ENCODE measurements at places on chromosomes 2 and 18.

GRCh38 chr2:237875256-237876060, 16.0 kb downstream of the RAMP1 start:
- DNase-seq = no peak

DNA sequence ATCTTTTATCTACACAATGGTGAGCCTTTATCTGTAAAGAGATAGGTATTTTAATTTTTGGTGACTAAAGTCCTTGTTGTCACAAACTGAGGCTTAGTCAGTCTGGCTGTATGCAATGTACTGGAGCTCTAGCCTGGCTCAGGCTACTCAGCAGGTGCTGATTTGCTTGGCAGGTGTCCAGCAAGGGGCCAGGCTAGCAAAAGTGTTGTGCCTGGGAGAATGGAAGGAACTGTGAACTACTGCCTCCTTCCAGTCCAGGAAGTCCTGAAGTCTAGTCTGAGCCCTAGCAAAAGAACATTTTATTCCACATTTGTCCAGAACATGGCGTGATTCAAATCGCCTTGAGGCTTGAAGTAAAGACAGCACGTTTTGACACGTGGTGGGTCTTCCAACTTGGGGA, 260.5 kb downstream of the CCDC85A start:
- DNase-seq = peak; percentile 43

DNA sequence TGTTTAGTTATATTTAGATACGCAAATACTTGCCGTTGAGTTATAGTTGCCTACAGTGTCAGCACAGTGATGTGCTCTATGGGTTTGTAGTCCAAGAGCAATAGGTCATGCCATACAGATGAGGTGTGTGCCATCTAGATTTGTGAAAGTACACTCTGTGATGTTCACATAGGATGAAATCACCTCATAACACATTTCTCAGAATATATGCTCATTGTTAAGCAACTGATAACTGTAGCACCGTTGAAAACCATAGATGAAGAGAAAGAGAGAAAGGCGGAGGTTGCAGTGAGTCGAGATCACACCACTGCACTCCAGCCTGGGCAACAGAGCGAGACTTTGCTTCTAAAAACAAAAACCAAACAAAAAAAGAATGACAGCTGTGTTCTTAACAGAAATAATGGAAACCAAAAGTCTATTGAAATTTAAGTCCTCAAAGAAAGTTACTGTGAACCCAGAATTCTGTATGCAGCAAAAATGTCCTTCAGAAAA, 9.5 kb downstream of the DGKD start:
- DNase-seq = no peak

GRCh38 chr2:19850056-19851050, 51.4 kb downstream of the TTC32 start:
- DNase-seq = no peak

DNA sequence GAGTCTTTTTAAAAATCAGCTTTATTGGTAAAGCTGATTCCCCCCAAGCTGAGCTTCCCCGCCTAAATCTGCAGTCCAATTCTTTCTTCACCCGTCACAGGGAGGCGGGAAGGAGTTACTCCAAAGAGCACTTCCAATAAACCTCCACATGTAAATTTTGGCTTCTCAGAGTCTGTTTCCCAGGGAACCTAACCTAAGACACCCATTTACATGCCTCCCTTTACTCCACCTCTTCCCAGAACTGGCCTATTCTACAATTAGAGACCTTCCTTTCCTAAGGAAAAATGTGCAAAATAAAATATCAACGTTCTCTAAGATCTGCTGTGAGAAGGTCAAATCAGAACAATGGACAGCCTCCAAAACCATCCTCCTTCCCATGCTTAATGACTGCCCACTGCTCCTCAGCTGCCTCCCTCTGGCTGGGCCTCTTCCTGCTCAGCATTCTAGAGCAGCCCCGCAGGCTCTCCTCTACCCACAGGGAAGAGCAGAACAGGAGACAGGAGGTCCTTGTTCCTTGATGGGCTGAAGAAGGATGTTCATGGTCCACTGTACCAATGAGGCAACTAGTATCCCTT, 63.6 kb downstream of the ONECUT2 start:
- no peak for DNase-seq

GRCh38 chr18:56986829-56987228, 160.1 kb upstream of the BOD1L2 start:
- no peak for DNase-seq

DNA sequence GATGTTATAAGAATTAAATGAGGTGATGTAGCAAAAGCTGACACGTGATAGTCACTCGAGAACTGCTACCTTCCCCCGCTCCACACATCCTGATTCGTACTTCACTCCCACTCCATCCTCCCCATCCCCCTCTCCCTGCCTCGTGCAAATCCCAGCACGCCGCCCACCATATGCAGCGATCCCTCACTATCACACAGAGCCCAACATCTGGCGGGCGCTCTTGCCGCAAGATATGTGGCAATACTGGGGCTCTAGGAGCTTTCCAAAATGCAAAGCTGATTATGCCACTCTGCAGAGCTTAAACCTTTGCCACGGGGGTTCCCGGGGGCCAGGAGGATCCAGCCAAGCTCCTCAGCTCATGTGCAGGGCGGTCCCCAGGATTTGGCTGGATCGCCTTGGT, 37.4 kb downstream of the DNMT3A start:
- DNase-seq = no peak

GRCh38 chr2:73072129-73072395, 550 bp upstream of the SFXN5 start:
- DNase-seq = no peak

DNA sequence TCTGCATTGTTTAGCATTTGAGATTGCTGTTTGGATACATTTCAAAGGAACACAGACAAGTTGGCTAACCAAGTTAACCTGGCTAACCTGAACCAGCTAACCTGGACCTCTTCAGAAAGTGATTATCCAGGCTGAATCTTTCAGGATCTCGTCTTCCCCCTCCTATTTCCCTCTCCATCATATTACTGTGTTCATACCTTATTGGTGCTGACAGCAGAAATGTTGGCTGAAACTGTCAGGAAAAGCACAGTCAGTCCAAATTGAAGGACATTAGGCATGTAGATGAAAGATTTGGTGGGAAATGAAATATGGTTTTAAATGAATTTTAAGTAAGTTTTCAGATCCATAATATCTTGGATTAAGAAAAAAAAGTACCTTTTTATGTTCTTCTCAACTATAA, 92.5 kb upstream of the NEUROD1 start:
- no peak for DNase-seq

DNA sequence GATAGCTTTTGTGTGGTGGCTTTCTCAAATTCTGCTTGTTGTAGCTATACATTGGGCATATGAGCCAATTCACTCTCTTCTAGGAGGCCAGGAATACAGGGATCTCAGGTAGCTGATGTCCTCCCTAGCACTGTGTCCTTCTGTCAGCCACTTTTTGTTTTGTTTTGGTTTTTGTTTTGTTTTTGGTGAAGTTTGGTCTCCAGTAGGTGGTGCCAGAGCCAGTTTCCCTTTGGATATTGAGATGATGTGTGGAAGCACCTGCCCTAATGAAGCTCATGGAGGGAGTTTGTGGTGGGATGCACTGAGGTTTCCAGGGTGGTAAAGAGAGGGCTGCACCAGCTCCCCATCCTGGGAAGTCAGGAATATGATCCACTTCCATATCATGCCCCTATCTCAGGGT, 100.5 kb upstream of the VWC2L start:
- DNase-seq = no peak

- no peak for DNase-seq
Observed at GRCh38 chr2:145157741-145158591, 638.0 kb upstream of the ZEB2 start.

GRCh38 chr2:98324181-98324580, 22.1 kb upstream of the CNGA3 start:
- DNase-seq = no peak

DNA sequence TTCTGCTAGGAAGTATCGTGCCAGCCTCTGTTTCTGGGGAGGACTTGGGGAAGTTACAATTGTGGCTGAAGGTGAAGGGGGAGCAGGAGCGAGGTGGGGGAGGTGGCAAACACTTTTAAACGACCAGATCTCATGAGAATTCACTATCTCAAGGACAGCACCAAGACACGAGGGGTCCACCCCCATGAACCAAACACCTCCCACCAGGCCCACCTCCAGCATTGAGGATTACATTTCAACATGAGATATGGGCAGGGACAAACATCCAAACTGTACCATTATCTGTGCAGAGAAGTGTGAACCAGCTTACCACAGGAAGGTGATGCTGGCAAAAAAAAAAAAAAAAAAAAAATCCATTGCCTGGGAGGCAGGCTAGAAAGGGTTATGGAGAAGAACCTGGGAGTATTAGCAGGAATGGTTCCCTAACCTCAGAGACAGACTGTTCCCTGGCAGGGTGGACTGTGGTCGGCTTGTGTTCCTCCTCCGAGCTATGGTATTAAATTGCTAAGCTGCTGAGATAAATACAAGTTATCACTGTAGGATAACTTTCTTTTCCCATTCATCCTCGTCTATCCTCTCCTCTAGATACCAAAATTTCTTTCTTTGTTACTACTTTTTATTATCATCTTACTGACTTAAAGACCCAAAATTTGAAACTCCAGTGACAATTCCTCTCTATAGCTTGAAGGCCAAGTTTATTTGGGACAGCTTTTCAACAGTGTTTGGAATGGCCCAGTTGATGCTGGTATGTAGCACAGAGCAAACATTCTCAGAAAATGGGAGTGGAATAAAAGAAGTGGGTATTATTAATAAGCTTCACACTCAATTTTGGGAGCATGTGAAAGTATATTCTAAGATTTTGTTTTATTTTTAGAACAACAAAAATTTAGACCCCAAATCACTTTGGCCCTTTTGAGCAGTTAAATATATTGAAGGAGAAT, 73.7 kb upstream of the MAP3K20 start:
- no peak for DNase-seq

- DNase-seq = no peak
Observed at GRCh38 chr2:8002765-8003393, 679.0 kb upstream of the ID2 start.

GRCh38 chr2:217932803-217933616, 69.8 kb downstream of the TNS1 start:
- no peak for DNase-seq

DNA sequence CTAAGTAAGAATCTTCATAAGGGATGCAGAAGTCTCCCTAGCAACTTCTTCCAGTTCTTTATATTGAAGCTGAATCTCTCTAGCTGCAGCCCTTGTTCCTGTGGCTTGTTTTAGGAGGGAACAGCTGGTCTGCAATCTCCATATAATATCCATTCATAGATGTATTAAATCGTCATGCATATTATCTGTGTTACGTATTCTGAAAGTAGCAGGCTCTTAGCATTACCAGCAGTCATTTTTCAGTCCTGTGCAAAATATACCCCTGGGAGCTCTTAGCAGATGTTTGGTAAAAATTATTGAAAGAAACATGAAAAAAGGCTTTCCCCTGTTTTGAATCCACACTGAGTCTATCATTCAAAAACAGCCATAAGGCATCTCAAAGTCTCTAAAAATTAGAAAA, 385.3 kb downstream of the IRS1 start:
- no peak for DNase-seq

GRCh38 chr2:11665510-11666362, 4.3 kb downstream of the NTSR2 start:
- DNase-seq = no peak

DNA sequence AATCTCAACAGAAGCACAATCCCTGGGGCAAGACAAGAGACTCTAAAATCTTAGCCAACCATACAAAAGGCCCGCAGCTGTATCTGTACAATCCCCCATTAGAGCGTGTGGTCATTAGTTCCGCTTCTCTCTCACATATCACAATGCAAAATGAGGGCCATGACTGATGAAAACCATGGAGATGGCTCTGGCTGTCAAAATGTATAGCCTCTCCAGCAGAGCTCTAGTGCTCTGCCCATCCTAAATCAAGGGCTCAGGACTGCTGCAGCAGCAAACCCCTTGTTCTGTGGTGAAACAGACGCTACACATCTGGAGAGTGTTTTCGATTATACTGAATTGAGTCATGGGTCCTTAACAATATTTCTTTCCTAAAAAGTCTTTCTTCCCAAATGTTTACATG, 221.0 kb downstream of the PID1 start:
- DNase-seq = no peak

DNA sequence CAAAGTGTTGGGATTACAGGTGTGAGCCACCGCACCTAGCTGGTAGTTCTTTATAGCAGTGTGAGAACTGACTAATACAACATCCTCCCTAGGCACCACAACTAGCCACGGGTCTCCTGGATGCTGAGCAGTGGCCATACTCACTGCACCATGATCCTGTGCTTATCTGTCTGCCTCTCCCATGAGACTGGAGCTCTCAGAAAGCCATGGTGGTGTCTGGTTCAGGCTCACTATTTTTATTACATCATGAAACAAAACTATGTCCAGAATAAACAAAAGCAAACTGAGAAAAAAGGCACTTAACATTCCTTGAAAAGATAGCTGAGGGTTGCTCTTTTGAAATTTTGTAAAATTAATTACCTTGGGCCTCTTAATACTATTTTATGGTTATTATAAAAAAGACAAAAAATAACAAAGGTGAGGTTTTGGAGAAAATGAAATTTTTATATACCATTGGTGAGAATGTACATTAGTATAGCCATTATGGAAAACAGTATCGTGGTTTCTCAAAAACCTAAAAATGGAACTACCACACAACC, 90.7 kb upstream of the TFCP2L1 start:
- no peak for DNase-seq

Data from NCI-H774 (cell line).